Right renal cortex interstitium (tissue), 3 donors: ENCODE measurements at places on chromosomes 13 and 19. TPM values are rescaled to one million over a fixed set of nuclear protein-coding genes. Genes with fewer than 3 reads are reported as not detected.
A peak's percentile ranks its signal among the peaks of the same experiment; 100 is the strongest.

The SLC6A16 gene
- polyA plus RNA-seq, result 2.6 TPM

GRCh38 chr19:31318790-31319425 is 30.3 kb downstream of the TSHZ3 start:
- no peak for DNase-seq

The ERVV-1 gene
- not detected for polyA plus RNA-seq

The N4BP2L1 gene
- polyA plus RNA-seq, result 19.7 TPM

The CRX gene
- polyA plus RNA-seq, result not detected

The ZFP30 gene
- polyA plus RNA-seq, result 27.0 TPM

- no peak for DNase-seq
Observed at GRCh38 chr19:44611812-44612295, 1.5 kb upstream of the IGSF23 start.

DNA sequence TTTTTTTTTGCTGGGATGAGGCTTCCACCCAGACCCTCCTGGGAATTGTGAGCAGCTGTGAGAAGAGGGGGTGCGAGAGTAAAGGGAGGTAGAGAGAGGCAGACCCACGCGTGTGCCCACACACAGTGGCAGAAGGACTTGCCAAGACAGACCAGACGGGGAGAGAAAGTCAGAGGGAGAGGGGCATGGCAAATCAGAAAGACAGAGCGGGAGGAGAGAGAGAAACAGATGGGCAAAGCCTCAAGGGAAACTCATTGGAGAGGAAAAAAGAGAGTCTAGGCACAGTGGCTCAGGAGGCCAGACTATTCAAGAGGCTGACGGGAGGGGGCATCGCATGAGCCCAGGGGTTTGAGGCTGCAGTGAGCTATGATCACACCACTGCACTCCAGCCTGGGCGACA is 17.0 kb downstream of the CATSPERG start:
- DNase-seq, result no peak

The SCN1B gene
- polyA plus RNA-seq, result 0.92 TPM

DNA sequence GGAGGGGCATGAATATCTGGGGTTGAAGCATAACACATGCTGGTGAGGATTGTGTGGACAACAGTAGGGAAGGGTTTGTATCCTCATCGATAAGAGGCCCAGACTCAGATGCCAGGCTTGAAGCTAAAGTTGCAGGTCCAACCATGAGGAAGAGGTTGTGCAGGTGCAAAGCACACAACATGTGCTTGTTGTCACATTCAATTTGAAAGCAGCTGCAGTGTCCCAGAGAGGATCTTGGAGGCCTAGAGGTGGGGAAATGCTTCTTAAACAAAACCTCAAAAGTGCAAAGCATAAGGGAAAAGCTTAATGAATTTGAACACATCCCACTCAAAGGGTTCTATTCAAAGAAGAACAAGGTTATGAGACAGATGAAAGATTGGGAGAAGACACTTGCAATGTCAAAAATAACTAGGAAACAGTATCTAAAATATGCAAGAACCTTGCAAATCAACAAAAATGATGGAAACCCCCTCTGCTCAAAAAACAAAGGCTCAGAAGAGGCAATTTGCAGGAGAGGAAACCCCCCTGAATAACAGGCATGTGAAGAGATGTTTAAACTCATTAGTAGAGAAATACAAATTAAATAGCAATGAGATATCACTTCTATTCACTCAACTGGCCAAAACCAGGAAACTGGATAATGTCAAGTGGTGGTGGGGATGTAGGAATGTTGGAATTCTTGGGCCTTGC is 187.1 kb downstream of the KATNAL1 start:
- DNase-seq, result no peak

DNA sequence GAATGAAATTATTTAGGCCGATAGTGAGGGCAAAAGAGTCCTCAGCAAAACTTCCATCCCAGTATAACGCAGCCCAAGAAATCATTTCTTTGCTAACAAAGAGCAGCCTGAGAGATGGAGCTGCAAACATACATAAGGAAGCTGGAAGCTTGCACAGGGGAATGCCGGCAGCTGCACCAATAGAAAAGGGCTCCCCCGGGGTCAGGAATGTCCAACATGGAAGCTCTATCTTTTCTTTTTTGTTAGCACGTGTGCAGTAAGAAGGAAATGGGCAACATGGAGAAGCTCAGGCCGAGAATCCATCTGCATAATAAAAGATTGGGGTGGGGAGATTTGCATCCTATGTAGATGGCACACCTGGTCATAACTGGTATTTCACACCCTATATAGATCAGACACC is 1363.5 kb upstream of the PCDH20 start:
- no peak for DNase-seq

- no peak for DNase-seq
Observed at GRCh38 chr13:91397595-91397994, 826 bp upstream of the GPC5 start.

- DNase-seq, result no peak
Observed at GRCh38 chr19:34082289-34083077, 89.8 kb upstream of the LSM14A start.

The KLK14 gene
- 0.17 TPM for polyA plus RNA-seq

GRCh38 chr19:15112385-15112784 is 5.2 kb downstream of the SYDE1 start:
- no peak for DNase-seq

- DNase-seq, result peak; percentile 92
Observed at GRCh38 chr13:25574437-25575411, 202.9 kb downstream of the ATP8A2 start.

GRCh38 chr13:74476365-74476764 is 342.2 kb upstream of the KLF12 start:
- DNase-seq, result no peak

The C5AR1 gene
- polyA plus RNA-seq, result 3.9 TPM

DNA sequence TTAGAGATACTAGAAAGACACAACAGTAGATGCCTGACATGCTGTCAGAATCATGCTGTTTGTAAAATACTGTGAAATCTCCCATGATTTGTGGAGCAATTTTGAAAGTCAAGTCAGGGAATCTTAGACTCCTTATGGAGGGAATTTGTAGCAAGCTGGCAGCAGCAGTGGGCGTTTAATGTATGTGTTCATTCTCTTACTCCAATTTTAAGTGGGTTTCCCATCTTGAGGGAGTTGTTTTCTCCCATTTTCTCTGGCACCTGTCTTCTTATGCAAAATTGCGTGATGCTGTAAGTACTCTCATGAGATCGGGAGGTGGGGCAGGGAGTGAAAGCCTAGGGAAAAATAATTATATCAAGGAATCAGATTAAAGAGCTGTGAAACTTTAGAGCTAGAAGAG is 16.0 kb upstream of the GTF2F2 start:
- DNase-seq, result no peak

DNA sequence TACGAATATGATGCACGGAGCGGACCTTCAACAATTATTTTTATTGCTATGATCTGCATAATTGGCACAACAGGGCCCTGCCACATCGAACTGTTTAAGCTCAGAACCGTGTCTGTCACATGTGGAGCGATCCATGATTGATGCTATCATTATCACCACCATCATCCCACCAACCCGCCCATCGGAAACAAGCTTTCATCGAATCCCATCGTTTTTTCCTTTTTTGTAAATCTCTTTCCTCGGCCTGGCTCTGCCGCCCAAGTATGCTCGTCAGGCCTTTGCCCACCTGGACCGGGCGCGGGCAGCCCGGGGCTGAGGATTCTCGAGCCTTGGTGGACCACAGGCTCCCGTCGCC is 533 bp upstream of the DCAF15 start:
- DNase-seq, result no peak

The MYH14 gene
- polyA plus RNA-seq, result 23.9 TPM
